ENCODE measurements at places on chromosomes 1 and 21.
A peak's percentile ranks its signal among the peaks of the same experiment; 100 is the strongest.

GRCh38 chr21:42298237-42298636, 17.0 kb downstream of the TFF3 start:
- DNase-seq: no peak

- no peak for DNase-seq
Observed at GRCh38 chr1:96290801-96291200, 430.8 kb upstream of the PTBP2 start.

GRCh38 chr1:211910913-211911485, 80.4 kb upstream of the LPGAT1 start:
- DNase-seq: no peak

DNA sequence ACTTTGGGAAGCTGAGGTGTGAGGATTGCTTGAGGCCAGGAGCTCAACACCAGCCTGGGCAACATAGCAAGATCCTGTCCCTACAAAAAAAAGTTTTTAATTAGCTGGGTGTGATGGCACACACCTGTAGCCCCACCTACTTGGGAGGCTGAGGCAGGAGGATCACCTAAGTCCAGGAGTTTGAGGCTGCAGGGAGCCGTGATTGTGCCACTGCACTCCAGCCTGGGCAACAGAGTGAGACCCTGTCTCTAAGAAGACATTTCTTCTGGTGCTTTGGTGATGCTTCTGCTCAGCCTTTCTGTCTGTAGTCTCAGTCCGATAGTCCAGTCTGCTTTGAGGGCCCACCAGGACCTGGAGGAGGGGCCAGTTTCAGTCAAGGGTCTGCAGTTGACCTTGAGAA, 8.3 kb downstream of the PGD start:
- no peak for DNase-seq

GRCh38 chr1:23100074-23100748, 68.4 kb downstream of the LUZP1 start:
- peak; percentile 95 for DNase-seq

- no peak for DNase-seq
Observed at GRCh38 chr1:109354929-109355328, 42.8 kb downstream of the SORT1 start.

Data from non-pigmented ciliary epithelial cell (primary cell).